ENCODE measurements at places on chromosomes 6 and 20.

GRCh38 chr20:37234254-37234581 lies 27.4 kb downstream of the GHRH start:
- peak; percentile 7 for DNase-seq

- DNase-seq: no peak
These were observed 129.5 kb upstream of the SGK1 start for GRCh38 chr6:134447423-134447822.

GRCh38 chr6:94026575-94026974 lies 607.2 kb upstream of the EPHA7 start:
- DNase-seq: no peak

DNA sequence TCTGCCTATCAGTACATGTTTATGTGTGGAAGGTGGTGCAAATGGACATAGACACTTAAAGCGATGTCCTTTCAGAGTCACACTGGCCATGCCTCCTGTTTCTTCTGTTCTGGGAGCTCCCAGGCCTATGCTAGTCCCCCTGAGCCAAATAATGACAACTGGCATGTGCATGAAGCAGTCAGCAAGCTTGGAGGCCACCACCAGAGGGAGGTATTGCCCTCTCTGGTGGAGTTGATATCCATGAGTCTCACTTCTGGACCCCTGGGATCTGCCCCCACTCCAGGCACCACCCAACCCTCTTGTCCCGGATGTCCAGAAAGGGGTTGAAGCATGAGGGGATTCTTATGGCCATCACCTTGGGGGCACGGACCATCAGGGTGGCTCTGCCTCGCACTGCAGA lies 172.2 kb downstream of the AIG1 start:
- DNase-seq: no peak

- no peak for DNase-seq
These were observed 268.8 kb downstream of the GRIK2 start for GRCh38 chr6:101662111-101662897.

GRCh38 chr6:12941422-12941821 lies 224.9 kb downstream of the PHACTR1 start:
- no peak for DNase-seq

GRCh38 chr6:156559162-156559690 lies 218.0 kb upstream of the ARID1B start:
- no peak for DNase-seq

DNA sequence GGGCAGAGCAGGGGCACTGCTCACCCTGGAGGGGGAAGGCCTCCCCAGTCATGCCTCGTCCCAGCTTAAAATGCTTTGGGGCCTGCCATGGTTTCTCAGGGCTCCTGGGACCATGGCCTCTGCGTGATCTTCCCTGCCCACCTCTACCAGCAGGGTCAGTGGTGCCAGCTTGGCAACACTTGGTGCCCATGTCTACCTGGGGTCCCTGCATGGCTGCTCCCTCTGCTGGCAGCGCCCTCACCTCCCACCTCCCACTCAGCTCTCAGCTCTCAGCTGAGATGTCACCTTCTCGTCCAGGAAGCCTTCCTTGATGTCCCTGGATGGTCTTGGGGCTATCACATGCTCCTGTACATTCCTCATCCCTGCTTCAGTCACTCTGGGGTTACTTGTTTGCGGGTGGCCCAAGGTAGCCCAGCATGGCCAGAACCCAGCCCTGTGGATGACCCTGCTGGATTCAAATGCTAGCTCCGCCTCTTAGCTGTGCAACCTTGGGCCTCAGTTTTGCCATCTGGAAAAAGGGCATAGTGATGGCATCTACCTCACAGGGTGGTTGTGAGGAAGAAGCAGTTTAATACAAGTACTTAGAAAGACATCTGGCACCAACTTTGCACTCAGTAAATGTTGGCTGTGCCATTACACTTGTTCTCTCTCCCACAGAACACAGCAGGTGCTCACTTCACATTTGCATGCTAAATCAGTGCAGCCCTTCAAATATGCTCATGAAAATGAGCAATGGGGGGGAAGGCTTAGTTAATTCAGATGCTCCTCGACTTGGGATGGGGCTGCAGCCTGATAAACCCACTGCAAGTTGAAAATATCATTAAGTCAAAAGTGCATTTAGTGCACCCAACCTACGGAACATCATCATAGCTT lies 53.5 kb upstream of the PTPN1 start:
- no peak for DNase-seq

DNA sequence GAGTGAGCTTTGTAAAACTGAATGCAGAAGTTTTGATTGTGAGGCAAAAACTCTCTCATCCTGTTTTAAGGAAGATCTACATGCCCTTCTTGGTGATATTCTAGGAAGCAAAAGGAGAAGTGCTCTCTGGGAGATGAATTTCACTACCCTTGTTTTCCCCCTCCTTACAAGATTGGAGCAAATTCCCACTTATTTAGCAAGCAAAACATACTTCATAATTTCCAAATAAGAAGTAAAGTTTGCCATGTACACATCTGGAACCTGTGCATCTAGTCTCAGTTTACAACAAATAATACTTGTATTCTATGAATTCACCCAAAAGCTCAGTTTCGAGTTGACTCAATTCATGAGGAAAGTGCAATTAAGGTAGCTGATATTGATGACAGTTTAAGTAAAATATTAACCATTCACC lies 27.6 kb upstream of the IFNGR1 start:
- no peak for DNase-seq

DNA sequence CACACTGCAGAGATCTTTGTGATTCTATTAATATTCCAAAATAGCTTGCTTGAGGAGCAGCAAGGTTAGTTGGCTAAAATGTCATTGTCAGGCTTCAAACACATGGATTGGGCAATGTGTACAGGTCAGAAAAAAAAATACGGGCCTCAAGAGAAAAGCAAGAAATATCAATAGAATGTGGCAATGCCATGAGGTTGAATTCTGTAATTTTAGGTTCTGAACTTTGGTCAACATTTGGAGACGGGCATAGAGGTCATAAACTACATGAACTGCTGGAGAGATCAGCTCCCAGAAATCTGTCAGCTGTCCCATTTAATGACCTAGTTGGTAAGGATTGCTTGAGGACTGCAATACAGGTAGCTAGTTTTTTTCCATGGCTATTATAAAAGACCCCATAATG lies 445.8 kb downstream of the HTR1B start:
- no peak for DNase-seq

DNA sequence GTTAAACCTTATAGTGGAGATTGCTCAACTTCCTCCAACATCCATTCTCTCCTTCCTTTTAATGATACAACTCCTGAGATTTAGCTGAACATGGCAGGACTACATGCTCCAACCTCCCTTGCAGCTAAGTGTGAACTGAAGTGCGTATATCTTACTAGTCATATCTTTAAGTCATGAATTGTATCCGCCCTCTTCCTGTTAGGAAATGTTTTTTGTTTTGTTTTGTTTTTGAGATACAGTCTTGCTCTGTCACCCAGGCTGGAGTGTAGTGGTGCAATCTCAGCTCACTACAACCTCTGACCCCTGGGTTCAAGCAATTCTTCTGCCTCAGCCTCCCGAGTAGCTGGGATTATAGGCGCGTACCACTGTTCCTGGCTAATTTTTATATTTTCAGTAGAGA lies 8.8 kb upstream of the OSTM1 start:
- no peak for DNase-seq

DNA sequence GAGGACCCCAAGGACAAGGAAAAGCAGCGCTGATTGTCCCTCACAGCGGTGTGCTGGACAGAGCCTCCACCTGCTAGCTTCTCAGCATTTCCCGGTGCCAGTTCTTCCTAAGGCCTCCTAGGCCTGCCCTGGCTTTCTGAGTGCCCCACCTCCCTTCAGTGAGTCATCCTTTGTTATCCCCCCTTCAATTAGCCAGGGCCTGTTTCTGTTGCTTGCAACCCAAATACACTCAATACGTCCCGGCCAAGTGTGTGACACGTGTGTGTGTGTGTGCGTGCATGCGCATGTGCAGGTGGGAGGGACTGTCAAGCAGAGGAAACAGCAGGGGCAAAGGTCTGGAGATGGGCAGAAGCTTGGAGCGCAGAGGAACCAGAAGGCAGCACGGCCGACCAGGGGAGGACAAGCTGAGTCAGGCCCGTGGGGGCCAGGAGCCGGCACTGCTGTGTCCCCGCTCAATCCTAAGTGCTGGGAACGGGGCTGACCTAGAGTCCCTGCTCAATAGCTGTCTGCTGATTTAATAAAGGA lies 159.8 kb downstream of the PREX1 start:
- DNase-seq: no peak

DNA sequence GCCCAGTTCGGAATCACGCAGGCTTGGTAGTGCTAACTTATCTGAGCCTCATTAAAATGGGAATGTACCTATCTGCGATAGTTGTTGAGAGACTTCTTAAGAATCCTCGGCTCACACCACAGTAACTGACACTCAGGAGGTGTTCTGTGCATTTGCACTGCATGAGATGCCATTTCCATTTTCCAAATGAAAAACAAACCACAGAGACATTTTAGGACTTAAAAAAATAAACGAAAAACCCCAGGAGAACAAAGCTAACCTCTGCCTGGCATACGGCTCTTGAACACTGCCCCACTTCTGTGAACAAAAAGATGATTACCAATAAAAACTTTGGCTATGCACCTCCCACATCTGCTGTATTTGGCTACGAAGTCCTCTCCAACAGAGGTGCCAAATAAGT lies 37.6 kb downstream of the BEND3 start:
- DNase-seq: no peak

DNA sequence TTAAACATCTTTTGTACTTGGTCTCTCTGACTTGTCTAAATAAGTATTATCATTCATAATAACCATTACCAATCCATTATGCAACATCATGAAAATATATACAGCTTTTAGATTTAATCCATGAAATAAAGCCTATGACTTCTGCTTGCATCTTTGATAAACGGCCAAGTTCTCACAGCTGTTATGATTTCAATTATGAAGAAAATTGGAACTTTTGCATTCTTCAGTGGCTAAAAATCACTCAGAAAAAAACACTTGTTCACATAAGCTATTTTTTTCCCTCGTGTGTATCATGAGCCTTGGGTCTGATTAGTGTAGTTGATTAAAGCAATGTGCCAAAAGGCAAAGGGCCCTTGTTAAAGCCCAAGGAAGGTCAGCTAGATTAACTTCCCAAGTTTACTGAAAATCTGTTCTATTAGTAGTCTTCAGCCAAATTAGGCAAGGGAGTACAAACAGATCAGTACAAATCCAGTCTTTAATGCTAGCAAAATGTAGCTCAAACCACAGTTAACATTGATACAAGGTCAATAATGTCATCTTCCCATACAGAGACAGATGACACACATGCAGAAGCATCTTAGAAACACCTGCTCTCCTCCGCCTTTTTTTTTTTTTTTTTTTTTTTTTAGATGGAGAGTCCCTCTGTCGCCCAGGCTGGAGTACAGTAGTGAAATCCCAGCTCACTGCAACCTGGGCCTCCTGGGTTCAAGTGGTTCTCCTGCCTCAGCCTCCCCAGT lies 69.9 kb downstream of the SGK1 start:
- DNase-seq: no peak

DNA sequence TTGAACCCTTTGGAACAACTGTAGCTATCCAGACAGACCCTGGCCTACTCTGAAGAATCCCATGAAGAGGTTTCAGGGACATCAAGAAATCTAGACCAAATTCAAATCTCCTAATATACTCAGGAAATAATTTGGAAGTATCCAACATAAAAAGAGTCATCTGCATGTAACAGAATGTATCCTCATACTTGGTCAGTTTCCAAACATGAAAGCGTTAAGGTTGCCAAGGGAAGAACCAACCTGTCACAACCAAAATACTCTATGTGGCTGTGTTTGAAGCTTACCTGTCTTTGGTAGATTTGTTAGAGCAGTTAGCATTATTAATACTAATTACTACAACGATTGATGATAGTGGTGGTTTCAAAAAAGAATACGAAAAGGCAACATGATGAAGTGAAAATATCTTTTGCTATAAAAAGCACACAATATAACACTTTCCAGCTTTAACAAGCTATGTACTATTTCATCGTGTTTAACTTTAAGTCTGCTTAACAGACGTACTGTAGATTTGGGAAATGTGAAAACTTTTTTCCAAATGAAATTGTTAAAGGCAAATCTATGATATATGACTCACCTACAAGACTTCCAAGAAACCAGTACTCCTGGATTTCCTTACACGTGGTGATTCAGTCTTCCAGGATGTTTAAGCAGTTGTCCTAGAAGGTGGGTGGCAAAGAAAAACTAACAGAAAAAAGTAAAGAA lies 46.6 kb upstream of the ENPP1 start:
- DNase-seq: no peak

DNA sequence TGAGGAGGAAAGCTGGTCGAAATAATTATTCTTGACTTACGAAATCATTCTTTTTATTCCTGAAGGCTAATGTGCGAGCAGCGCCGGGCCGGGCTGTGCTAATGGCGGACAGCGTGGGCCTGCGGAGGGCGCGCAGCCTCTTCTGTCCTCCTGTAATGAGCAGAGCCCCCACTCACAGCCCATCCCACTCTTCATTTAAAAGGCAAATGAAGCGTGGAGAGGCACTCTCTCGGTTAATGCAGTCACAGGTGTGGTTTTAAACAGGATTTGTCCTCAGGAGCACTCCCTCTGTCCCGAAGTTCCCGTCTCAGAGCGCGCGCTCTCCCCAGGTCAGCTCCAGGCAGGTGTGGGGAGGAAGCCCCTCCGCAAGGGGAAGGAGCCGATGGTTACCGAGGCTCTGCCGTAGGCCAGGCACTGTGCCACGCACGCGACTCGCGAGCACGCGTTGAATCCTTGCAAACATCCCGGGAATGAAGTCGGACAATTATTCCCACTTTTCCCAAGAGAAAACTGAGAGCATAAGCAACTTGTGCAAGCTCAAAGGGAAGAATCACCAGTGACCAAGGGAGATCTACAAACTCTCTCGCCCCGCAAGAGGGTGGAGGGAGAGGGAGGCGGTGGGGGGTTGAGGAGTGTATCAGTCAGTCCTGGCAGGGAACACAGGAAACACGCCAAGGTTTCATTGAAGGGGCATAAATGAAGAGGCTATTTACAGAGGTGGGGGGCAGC lies 35.5 kb upstream of the ZFAND3 start:
- no peak for DNase-seq

DNA sequence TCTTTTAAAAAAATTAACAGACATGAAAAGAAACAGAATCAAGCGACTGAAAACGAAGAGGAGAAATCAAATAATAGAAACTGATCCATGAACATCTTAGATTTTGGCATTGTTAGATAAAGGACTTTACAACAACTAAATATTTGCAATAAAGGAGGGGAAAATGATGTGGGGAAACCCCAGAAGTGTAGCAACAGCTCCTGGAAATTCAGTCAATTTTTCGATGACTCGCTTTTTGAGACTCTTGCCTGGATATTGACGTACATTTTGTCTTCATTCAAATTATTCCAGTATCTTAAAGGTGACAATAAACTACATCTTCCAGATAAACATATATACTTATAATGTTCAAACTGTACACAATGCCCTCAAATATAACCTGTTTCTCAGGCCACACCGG lies 44.1 kb downstream of the ADGB start:
- DNase-seq: no peak

DNA sequence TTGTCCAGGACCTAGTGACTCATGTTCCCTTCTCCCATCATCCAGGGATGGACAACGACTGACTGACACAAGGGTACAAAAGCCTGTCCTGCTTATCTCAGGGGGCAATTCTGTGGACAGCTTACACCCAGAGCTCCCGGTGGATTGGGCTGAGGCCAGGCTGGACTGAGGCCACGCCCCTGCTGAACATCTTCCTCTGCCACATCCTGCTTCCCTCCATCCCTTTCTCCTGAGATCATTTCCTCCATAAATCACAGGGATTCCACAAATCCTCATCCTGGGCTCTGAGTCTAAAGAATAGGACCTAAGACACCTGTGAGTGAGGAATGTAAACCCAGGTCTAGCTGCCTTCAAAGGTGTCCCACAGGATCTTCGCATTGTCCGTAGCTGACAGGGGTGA lies 30.4 kb upstream of the RNF24 start:
- no peak for DNase-seq

All from RWPE2 (cell line).